ENCODE measurements at places on chromosomes 7 and 10.

DNA sequence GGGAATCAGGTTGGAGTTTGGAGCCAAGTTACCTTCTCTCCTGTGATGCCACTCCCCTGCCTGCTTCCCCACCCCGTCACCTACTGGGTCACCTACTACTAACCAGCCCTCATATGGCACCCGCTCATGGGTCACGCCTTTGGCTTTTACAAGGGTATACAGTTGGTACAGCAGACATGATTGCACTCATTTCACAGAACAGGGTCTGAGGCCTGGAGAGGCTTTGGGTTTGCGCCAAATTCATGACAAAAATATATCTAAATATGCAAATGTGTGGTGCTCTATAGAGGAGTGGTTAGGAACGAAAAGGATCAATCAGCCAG is 10.7 kb downstream of the CRYGN start:
- DNase-seq, result no peak

DNA sequence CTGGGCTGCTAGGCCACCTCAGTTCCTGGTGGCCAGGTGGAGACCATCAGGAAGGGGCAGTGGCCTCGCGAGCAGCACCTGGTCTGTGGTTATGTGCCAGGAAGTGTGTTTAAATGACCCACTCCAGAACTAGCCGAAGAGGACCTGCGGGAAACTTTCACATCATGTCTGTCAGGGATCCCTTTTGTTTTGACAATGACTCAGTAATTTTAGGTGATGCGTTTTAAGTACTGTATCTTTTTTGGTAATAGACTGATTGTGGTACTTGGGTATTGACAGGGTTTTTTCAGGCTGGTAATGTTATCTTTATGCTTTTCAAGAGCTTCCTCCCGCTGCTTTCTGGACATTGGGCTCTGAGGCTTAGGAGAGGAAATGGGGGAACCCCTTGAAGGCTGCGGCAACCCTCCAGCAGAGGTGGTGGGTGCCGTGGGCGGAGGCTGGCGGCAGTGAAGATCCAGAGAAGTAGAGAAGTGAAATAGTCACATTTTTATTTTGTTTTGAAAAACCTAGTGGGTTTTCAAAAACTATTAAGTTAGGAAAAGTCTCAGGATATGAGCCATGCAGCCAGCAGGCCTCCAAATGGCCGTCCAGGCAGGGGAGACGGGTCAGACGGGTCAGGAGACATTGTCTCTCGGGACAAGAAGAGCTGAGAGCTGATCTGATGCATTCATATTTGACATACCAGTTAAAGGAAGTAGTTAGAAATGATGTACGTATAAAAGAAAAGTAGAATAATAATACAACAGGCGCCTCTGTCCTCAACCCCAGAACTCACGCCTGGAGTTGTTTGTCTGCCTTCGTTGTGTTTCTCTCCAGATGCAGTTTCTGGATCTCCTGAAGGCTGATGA is 27.7 kb downstream of the PPP2R2D start:
- DNase-seq, result peak; percentile 85

DNA sequence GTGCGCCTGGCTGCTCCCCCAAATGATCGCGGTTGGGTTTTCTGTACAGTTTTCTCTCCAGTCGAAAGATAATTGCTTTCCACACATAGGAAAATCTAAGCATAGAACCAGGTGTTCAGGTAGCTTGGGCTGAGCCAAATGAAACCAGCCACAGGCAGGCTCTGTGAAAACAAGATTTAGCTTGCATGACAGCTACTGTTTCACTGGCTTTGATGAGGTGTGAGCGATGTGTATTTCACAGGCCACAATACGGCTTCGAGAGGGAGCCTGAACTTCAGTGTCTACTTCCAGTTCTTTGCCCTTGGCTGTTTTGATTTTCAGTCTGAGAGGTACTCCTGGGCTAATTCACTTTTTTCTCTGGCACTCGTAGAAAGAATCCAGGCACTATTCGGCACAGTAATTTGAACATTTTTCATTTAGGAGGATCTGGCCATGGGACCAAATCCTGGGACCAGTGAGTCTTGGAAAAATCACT is 110.5 kb downstream of the JCAD start:
- no peak for DNase-seq

DNA sequence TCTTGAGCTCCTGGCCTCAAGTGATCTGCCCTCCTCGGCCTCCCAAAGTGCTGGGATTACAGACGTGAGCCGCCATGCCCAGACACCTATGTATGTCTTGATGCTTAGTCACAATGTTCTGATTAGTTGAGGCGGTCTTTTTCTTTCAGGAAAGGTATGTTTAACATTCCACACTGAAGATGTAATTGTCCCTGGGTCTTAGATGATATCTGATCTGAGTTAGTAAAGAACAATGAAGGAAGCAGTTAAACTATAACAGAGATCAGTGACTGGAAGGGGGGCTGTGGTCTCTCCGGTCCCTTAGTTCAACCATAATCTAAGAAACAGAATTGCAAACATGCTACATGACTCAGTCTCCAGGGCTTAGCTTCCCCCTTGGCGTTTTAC is 31.5 kb upstream of the SH2D4B start:
- no peak for DNase-seq

DNA sequence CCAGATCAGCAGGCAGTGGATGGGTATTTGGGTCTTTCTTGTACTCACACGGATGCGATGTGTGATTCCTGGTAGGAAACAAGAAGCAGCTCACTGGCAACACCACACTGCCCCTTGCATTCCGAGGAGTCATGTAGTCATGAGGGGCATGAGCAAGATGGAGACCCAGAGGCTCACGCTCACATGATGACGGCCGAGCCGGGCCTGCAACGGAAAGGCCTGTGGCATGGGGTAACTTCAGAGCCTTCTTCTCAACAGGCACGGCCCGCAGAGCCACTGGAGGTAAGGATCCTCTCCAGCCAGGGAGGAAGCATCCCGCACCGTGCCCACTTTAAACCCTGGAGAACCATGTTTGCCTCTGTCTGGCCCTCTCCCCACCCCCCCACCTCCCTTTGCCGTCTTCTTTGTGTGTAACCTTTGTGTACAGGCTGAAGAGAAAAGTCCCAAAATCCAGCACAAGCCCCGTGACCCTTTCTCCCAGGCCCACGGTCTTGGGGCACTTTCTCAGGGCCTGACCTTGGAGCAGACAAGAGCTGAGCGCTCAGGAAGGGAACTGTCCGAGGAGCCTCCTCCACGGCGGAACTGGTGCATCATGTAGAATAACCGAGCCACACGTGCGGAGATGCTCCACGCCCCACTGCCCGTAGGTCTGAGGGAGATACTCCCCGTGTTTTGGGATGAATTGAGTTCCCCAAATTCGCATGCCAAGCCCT is 516.4 kb downstream of the DNAJB6 start:
- no peak for DNase-seq

- peak; percentile 0 for DNase-seq
Observed at GRCh38 chr10:43123361-43124093, 14.7 kb upstream of the CSGALNACT2 start.

DNA sequence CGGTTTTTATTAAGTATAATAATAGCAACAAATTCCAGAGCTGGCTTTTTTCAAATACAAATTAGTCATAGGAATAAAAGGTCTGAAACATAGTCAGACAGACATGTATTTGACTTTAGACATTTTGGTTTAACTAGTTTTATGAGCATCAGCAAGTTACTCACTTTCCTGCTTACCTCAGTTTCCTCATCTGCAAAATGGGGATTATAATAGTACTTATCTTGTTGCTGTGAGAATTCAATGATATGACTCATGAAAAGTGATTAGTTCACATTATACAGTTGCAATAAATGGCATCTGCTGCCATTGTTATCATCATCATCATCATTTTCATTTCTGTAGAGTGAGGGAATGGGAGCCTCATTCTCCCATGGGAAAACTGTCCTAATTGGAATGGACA is 33.5 kb downstream of the ACTA2 start:
- no peak for DNase-seq

- no peak for DNase-seq
Observed at GRCh38 chr7:36949711-36950600, 225.7 kb upstream of the AOAH start.

- DNase-seq, result no peak
Observed at GRCh38 chr7:78912781-78913180, 540.7 kb downstream of the MAGI2 start.

DNA sequence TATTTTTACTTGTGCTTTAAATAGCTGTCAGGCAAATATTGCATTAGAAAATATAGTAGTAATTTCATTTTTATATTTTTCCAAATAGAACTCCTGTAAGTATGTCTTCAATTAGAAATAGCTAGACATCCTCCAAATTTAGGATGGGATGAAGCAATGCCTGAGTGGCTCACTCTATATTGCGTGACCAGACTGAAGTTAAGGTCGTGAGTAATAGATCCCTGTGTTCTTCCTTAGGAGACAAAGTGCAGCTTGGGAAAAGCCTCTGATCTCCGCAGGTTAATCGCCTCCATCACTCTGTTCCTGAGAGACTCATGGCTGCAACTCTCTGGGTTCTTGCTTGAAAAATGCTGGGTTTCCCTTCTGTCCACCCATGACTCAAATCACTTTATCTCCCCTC is 484.8 kb upstream of the ANKRD30A start:
- DNase-seq, result no peak
